ENCODE measurements at places on chromosomes 16 and 17.

GRCh38 chr17:72345536-72345935, 224.7 kb downstream of the SOX9 start:
- no peak for DNase-seq

DNA sequence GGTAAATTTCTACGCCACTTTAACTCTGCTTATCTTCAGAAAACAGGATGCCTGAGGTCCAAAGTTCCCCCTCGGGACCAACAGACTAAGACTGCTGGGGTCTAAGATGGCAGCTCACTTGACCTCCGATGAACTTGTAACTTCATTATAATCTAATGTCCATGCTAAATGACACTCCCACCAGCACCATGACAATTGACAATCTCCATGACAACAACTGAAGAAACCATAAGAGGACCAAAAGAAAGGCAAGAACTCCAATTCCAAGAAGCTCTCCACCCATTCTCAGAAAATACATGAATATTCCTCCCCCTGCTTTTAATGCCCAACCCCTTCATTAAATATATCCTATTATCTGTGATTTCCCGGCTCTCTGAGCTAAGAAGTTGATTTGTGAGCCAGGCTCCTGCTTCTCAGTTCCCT, 7.5 kb downstream of the CCL4 start:
- DNase-seq: no peak

- no peak for DNase-seq
Observed at GRCh38 chr17:70310221-70310672, 140.9 kb downstream of the KCNJ2 start.

- DNase-seq: no peak
Observed at GRCh38 chr17:45851464-45851863, 6.8 kb downstream of the SPPL2C start.

GRCh38 chr17:82244413-82245133, 15.7 kb downstream of the SLC16A3 start:
- no peak for DNase-seq

Measured in activated CD8-positive, alpha-beta memory T cell treated with anti-CD3 and anti-CD28 coated beads for 4 hours (primary cell).